ENCODE measurements at places on chromosomes 5 and 9.

DNA sequence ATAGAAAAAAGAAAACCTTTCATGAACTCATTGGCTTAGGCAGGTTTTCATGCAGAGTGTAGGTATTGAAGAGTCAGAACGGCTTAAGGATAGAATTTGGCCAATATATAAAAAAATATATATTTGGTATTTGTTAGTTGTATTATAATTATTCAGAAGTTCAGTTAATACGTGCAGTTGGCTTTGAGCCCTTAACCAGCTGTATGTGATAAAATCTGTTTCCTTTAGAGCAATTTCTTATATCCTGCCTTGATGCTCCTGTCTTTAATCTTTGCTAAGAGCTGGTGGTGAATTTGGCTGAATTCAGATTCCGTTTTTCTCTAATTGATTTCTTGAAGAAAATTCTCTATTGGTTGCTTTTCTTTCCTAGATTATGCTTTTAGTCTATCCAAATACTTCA lies 3.7 kb downstream of the ANXA1 start:
- no peak for DNase-seq

- no peak for DNase-seq
These were observed 8.3 kb upstream of the CFAP95 start for GRCh38 chr9:69812068-69813000.

DNA sequence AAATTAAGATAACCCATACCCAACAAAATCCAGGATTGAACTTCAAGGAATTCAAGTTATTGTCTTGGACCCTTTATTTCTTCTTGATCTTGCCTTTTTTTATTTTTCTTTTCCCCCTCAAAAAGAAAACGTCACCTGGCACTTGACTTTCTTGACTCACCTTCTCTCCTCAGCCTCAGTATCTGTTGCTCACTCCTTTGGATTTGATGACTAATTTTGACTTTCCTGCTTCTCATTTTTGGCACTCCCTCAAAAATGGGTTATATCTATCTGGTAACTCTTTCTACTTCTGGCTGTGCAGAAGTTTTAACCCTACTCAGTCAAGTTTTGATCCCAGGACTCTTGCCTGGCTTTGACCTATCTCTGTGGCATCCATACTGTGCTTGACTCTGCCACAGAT lies 66.6 kb upstream of the SPATA31D4 start:
- DNase-seq = peak; percentile 64

- DNase-seq = peak; percentile 46
These were observed 131.8 kb downstream of the GNAQ start for GRCh38 chr9:77899679-77900354.

DNA sequence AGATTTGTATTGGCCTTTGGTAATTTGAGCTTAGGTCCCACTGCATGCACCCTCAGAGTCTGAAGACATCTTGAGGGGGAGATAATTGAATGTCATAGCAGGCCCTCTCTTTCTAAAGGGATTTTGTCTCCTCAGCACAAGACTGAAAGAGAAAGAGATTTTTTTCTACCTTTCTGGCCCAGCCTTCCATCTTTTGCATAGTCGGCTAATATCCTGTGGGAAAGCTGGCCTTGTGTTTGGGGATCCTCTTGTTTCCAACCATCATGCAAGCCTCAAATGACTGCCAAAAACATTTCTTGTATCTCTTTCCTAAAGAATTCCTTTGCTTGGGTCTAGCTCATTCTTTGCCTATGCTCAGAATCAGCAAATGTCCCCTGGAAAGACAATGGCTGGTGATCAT lies 42.0 kb upstream of the CDK5RAP2 start:
- no peak for DNase-seq

DNA sequence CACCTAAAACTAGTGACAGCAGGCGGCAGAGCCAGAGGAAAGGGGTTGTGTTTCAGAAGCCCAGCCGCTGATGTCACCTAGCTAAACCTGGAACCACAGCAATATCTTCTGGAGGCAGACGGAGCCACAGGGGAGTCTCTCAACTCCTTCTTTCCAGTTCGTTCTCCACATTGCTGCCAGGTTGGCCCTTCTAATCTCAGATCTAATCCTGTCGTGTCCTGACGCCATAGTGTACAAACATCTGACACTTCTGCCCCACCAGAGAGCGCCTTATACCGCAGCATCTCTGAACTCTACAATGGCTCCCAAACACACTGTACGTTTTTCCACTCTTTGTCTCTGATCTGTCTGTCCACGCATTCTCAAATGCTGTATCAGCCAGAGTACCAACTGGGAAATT lies 240.0 kb downstream of the SMARCA2 start:
- DNase-seq = no peak

DNA sequence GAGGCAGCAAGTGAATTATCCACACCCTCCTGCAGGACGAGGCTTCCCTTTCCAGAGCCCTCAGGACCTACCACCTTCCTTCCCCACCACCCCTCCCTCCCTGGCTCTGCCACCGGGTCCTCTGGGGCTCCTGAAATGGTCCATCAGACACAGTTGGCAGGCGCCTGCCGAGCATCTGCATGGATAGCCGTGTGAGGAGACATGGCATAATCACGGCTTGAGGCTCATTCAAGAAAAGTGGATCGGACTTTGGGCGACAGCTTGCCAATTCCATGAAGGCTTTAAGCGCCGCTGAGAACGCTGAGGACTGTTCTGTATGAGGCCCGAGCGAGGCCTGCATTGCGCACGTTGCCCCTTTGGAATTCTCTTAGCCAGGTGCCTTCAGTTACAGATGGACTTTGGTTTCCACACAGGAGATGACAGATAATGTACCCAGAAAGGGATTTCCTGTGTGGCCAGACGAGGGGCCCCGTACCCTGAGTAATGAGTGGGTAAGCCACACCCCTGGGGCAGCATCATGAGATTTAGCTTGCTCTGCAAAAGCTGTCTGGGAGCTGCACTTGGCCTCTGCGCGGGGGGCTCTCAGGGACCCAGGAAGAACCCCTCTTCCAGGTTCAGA lies 179.8 kb downstream of the OLFM1 start:
- no peak for DNase-seq

Measured in hepatic stellate cell (primary cell).